Stimulated activated effector memory CD8-positive, alpha-beta T cell treated with anti-CD3 and anti-CD28 coated beads, Interleukin-12 subunit alpha, Interleukin-12 subunit beta, amount 100 ng/mL, for 72 hours (primary cell): ENCODE measurements at places on chromosomes 16 and 17.

GRCh38 chr17:63641692-63642448, 19.7 kb downstream of the MAP3K3 start:
- no peak for DNase-seq

- peak; percentile 27 for DNase-seq
Observed at GRCh38 chr16:10965440-10966061, 21.2 kb downstream of the CLEC16A start.

- no peak for DNase-seq
Observed at GRCh38 chr17:8189041-8189710, 804 bp downstream of the BORCS6 start.

- no peak for DNase-seq
Observed at GRCh38 chr16:5633845-5634440, 536.3 kb upstream of the EEF2KMT start.

GRCh38 chr16:88472637-88473205, 19.6 kb downstream of the ZFPM1 start:
- DNase-seq = no peak

DNA sequence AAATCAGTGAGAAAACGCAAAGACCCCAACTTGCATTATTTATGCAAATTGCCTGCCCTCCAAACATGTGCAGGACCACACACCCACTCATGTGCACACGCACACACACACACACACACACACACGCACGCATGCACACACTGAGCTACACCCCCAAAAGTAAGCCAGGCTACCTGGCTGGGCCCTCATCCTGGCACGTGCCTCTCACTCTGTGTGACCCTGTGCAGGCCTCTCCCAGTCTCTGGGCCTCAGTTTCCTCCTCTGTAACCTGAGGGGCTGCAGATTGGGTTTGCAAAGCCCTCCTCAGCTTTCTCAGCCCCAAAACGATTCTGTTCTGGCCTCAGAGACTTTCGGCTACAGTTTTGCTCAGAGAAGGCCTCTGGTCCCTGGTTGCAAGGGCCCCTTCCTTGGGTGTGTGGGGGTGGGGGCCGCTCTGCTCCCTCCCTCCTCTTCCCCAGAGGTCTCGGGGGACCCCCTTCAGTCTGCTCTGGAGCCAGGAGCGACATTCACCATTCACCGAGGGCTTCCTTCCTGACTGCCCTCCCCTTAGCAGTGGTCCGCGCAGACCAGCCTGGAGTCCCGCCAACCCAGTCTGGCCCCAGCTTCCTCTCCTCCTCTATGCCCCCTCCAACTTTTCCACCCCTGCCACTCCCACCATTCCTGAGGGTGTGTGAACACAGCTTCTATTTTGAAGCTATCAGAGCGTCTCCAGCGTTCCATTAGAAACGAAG, 5.4 kb upstream of the PIK3R6 start:
- no peak for DNase-seq

GRCh38 chr17:6473128-6473767, 29.0 kb downstream of the PIMREG start:
- peak; percentile 84 for DNase-seq

DNA sequence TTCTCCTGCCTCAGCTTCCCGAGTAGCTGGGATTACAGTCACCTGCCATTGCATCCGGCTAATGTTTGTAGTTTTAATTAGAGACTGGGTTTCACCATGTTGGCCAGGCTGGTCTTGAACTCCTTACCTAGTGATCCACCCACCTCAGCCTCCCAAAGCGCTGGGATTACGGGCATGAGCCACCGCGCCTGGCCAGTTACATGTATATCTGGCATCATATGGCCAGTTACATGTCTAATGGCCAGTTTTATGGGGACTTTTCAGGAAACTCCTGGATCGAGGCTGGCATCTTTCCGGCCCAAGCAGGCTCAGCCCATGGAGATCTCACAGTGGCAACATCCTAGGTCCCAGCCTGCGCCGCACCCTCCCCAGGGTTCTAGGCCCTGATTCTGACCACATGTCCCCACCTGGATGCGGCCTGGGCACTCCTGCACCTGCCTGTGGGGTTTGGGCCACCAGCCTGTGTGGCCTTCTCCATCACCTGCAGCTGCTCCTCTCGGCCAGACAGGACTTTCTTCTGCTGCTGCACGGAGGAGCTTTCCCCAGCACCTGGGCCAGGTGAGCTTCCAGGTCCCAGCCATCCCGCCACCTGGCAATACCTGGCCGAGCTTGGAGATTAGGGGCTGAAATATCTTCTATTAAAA, 1.3 kb upstream of the CIAO3 start:
- no peak for DNase-seq

GRCh38 chr17:51078009-51078592, 42.6 kb downstream of the SPAG9 start:
- DNase-seq = no peak

DNA sequence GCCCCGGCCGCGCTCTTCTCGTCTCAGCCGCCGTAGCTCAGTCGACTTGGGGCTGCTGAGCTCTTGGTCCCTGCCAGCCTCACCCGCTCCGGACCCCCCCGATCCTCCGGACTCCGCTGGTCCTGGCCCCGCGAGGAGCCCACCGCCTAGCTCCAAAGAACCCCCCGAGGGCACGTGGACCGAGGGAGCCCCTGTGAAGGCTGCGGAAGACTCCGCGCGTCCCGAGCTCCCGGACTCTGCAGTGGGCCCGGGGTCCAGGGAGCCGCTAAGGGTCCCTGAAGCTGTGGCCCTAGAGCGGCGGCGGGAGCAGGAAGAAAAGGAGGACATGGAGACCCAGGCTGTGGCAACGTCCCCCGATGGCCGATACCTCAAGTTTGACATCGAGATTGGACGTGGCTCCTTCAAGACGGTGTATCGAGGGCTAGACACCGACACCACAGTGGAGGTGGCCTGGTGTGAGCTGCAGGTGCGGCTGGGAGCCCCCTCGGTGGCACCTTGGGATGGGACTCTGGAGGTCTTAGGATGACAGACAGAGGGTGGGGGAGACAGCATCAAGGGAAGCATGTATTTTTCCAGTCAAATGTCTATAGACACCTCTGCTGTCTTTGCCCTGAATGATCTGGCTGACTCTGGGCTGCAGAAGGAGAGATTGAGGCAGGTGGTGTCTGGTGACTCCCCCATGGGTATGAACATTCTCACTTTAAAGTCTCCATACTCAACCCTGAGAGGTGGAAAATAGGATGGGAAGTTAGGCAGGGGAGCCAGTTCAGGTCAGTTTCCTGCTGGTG, 635 bp downstream of the WNK4 start:
- DNase-seq = no peak

DNA sequence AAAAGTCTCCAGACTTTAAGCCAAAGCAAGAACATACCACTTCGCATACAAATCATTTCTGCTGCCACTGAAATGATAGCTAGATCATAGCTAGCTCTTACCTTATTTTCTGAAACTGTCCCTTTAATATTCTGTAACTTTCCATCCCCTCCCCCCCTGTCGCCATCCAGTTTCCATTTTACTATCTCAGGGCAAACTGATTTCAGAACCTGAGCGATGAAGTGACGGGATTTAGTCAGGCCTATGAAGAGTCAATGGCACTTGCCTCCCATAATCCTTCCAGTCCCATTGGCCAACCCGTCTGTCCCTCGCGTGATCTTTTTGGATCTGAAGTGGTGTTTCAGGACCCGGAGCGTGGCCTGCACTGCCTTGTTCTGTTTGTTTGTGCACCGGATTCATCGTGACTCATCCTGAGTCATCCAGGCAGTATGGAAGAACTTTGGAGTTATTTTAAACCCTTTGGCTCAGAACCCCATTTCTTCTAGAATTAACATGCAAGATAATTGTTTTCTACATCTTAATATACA, 199.8 kb upstream of the CHMP6 start:
- DNase-seq = no peak

DNA sequence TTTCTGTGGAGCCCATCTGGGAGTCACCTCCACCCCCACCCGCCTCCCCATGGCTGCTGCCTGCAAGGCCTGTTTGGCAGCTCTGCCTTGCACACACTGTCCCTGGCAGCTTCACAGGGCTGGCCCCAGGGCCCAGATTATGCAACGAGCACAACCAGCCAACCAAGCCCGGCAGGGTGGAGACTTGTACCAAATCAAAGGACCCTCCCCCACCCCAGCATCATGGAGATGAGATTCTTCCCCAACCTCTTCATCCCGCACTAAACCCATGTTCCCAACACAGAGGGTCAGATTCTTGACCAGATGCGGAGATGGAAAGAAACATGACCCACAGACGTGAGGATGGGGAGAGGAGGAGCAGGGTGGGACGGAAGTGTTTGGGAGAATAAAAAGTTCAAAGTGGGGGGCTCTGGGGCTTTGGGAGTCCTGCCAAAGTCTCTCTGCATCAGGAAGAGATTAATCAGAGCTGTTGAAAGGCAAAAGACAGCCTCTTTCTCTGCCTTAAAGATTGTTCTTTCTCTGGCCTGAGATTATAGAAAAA, 3.8 kb downstream of the SMARCD2 start:
- no peak for DNase-seq

GRCh38 chr16:87963400-87963799, 12.2 kb downstream of the BANP start:
- DNase-seq = peak; percentile 47

- no peak for DNase-seq
Observed at GRCh38 chr16:57711993-57712392, 17.4 kb downstream of the DRC7 start.

- DNase-seq = no peak
Observed at GRCh38 chr16:89107203-89107582, 13.5 kb downstream of the ACSF3 start.

GRCh38 chr17:47889734-47890529, 6.1 kb upstream of the SP2 start:
- peak; percentile 95 for DNase-seq

DNA sequence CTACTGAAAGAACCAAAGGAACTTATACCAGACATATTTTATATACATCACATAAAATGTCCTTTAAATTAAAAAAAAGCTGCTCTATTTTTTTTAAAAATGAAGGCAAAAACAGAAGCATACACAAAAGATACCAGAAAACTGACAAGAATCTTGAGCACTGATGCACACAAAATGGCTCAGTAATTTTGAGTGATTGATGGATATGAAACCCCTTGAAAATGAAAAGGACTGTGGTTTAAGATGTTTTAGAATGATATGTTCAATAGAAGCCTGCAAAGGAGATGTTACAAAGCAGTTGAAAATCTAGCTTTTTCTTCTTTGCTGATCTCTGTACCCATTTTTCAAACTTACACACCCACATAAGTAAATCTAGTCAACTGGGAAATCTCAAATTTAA, 2.7 kb downstream of the C16orf87 start:
- DNase-seq = no peak

- DNase-seq = no peak
Observed at GRCh38 chr16:4925791-4926190, 11.2 kb downstream of the PPL start.

DNA sequence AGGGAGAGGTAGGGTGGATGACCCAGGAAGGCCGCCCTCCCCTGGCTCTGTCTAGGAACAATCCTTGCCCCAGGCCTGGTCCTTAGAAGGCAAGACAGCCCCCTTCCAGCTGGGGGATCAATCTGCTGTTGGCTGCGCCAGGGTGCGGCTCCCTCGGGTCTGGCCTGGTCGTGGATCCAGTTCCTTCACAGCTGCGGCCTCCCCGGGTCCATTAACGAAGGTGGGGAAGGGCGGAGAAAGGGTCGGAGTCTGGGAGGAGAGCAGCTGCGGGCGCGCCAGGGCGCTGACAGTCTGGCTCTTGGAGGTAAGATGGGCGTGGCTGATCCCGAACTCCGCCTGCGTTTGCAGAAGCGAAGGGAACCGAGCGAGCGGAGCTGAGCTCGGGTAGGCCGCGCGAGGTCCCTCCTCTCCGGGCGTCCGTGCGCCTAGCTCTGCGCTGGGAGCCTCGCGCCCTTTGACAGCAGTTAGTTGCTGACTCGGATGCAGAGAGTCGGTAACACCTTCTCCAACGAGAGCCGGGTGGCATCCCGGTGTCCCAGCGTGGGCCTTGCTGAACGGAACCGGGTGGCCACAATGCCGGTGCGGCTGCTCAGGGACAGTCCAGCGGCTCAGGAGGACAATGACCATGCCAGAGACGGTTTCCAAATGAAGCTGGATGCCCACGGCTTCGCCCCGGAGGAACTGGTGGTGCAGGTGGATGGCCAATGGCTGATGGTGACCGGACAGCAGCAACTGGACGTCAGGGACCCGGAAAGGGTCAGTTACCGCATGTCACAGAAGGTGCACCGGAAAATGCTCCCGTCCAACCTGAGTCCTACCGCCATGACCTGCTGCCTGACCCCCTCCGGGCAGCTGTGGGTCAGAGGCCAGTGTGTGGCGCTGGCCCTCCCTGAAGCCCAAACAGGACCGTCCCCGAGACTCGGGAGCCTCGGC, at the start of gene HSPB9:
TSS of gene HSPB9 (plus strand) at position 434 of the 933 bp plus-strand sequence. CDS start at position 481, 47 bp downstream.
- DNase-seq = no peak

DNA sequence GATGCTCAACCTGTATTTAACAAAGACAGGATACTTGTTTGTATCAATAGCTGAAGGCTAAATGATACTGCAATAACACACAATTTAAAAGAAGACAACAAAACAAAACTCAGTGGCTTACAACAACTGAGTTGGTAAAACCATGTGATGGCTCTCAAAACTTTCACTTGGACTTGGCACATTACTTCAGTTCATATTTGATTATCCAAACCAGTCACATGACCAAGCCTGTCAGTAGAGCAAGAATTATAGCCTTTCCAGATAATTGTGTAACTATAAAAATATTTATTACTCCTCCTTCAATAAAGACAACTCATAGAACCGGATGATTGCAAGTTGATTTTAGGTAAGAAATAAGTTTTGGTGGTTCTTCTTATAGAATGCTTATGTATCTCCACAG, 56.8 kb downstream of the NQO1 start:
- no peak for DNase-seq

- DNase-seq = no peak
Observed at GRCh38 chr17:27324771-27325339, 30.9 kb downstream of the WSB1 start.

- DNase-seq = peak; percentile 71
Observed at GRCh38 chr16:81521141-81521626, 76.6 kb downstream of the CMIP start.

DNA sequence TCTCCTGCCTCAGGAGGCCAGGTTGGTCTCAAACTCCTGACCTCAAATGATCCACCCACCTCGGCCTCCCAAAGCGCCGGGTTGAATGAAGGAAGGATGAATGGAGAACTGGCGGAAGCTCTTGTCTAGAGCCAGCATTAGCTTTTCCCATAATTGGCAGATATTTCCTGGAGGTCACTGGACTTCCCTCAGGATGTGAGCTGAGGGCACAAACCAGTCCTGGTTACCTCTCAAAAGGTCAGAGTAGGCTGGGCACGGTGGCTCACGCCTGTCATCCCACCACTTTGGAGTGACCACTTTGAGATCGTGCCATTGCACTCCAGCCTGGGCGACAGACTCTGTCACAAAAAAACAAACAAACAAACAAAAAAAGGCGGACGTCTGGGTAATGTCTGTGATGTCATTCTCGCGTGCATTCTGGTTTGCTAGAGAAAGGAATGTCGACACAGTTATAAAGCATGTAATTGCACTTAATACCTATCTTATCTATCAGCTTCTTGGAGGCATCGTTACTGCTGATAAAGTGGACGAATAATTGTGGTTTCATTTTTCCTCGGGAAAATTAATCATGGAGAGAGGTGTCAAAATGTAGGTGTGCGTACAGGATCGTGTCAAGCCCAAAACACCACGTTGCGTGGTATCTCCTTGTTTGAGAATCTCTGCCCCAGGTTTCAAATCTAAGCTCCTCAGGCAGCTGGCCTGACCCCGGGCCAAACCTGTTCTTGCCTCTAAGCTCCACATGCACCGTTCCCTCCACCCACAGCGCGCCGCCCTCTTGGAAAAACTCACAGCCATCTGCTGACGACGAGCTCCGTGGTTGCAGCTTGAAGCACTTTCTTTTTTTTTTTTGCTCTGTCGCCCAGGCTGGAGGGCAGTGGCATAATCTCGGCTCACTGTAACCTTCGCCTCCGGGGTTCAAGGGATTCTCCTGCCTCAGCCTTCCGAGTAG, 6.4 kb upstream of the CRK start:
- no peak for DNase-seq

GRCh38 chr16:24988593-24989338, 26.4 kb downstream of the ARHGAP17 start:
- DNase-seq = no peak
